ENCODE measurements at places on chromosomes 16 and 17.

GRCh38 chr17:61689610-61690180, 98.7 kb upstream of the NACA2 start:
- no peak for DNase-seq

GRCh38 chr17:62931101-62931500, 34.9 kb upstream of the TANC2 start:
- DNase-seq = no peak

GRCh38 chr17:77516902-77517301, 376.1 kb downstream of the SEC14L1 start:
- DNase-seq = no peak

DNA sequence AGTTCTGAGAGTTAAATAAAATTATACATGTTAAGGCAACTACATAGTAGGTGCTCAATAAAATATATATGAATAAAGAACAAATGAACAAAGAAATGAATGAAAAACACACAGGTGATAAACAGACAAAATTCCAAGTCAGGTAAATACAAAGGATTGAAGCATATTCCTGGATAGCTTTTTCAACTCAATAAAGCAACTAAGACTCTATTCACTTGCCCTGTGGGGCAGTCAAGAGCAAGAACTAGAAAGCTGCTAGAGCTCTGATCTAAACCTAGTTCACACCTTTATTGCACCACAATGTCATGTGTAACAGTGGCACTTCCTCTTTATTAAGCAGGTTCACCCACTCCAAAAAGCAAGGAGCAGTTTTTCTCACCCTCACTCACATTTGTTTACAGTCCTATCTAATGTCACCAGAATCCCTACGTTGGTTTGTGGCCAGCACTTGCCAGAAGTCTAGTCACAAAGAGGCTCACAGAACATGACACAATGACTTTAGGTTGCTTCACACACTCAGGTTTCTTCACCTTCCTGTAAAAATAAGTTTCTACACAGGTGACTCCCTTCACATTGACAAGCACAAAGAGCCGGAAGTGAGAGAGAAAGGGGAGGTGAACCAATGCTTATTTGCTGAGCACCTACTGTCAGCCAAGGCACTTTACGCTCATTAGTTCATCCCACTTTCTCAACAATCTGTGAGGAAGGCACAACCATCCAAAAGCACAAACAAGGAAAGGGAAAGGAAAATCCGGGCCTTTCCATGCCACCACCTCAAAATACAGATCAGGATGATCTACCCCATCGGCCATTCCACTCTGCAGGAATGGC, 70.8 kb downstream of the XPO6 start:
- no peak for DNase-seq

- DNase-seq = no peak
These were observed 82.1 kb upstream of the CLEC18B start for GRCh38 chr16:74503412-74503811.
